ENCODE measurements at places on chromosomes 1 and 21.

DNA sequence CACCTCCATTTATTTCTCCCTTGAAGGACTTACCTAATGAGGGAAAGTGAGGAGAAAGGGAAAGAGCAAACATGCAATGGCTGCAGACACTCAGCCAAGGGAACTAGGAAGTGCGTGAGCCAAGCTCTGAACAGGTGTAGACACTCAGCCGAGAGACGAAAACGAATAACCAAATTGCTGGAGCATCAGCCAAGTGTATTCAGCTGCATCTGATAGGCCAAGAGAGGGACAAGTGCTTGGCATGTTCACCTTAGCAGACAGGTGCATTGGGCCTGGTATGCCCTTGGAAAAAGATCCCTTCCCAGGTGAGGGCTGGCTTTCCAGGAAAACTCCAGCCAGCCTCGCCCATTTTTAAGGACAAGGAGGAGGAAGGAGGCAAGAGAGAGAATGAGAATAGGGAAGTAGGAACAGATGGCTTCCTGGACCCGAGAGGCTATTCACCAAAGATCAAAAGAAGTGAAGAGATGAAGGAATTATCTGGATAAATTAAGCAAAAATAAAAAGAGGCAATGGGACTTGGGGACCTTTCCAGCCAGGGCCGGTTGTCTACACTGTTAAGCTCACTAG, 184.7 kb downstream of the TOMM20 start:
- DNase-seq = no peak

DNA sequence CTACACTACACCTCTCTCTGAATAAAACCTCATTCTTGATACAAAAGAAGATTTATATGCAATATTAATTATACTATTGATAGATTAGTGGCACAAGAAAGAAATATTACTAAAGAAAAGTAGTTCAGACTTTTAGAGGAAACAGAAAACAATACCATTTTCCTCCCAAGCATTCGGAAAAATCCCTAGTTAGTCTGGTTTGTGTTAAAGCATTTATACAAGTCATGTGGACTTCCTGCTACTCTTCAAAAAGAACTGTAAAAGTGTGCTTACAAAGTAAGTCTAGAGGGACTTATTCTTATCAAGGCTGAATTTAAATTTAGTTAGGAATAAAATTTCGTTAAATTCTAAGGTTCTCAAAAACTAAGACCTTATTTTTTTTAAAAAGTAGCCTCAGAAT, 129.1 kb downstream of the ATP1B1 start:
- no peak for DNase-seq

- no peak for DNase-seq
These were observed 81.4 kb upstream of the CASZ1 start for GRCh38 chr1:10877894-10878293.

- DNase-seq = no peak
These were observed 168.8 kb downstream of the GABPA start for GRCh38 chr21:25903607-25904006.

DNA sequence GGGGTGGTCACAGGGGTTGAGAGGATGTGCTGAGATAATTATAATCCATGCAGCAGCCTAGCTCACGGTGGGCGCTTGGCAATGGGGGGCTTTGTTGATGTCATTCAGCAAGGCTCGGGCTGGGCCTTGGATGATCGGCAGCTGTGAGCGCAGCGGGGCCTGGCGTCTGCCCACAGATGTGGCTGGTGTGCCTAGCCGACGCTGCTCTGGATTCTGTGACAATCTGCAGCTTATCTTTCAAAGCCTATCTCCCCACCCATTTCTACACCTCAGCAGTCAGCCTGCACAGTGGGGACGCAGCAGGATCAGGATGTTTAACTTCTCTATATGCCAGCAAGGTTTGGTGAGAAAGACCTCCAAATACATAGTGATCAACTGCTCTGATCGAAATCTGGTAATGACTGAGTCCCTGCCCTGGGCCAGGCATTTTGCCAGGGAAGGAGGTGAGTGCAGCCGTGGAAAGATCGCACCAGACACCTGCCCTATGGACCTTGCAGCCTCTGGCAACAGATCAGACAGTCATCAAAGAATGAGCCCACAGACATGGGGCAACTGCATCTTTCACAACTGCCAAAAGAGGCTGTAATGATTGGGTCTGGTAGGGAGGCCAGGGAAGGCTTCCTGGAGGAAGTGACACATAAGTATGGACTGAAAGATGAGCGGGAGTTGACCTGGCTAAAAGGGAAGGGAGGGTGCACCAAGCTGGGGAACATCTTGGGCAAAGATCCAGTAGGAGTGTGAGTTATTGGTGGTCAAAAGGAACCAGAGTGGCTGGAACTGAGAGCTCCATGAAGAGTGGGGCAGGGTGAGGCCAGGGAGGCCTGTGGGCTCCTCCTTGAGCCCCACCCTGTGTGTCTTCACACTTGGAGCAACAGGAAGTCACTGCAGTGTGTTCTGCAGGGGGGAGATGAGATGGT, 35.3 kb downstream of the EPHB2 start:
- DNase-seq = no peak

- no peak for DNase-seq
These were observed 897 bp downstream of the CYYR1 start for GRCh38 chr21:26572076-26572701.

DNA sequence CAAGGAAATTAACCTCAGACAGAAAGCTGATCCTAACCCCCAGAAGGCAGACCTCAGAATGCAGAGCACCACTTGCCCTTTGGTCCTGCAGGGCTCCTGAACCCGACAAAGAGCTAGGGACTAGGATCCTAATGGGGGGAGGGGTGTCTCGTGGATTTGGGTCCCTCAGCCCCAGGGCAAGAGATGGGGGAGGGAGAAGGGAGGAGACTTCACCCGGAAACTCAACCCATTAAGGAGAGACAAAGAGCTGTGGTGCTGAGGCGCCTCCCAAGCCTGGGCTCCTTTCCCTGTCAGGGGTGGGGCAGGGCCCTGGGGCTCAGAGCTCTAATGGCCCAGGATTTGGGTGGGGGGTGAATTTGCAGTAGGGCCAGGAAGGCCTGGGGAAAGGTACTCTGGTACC, 2.9 kb downstream of the NECTIN4 start:
- DNase-seq = no peak

DNA sequence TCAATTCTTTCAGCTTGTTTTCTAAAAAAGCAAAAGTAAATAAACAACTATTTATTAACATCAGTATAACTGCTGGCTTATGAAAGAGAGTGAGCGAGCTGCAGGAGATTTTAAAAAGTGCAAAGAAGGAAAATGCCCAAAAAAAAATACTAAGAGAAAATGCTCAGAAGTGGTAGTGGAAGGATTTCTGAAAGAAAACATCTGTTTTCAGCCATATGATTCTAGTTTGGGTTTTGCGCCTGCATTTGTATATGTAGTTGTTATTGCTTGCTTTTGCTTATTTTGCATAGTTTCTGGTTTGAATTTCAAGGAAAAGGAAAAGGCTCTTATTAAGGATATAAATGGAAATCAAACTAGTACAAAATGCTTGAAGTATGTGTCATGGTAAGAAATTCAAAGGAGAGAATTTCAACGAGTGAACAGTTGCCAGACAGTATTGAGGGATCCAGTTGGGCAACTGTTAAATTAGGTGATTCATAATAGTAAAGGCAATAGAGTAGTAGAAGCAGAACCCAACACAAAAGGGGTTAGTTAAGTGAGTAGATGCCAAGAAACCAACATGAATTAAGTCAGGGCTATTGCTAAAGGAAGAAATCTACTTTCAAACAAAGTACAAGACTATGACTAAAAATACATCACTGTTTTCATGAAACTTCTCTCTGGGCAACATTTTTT, 1.2 kb downstream of the GBP5 start:
- DNase-seq = no peak

DNA sequence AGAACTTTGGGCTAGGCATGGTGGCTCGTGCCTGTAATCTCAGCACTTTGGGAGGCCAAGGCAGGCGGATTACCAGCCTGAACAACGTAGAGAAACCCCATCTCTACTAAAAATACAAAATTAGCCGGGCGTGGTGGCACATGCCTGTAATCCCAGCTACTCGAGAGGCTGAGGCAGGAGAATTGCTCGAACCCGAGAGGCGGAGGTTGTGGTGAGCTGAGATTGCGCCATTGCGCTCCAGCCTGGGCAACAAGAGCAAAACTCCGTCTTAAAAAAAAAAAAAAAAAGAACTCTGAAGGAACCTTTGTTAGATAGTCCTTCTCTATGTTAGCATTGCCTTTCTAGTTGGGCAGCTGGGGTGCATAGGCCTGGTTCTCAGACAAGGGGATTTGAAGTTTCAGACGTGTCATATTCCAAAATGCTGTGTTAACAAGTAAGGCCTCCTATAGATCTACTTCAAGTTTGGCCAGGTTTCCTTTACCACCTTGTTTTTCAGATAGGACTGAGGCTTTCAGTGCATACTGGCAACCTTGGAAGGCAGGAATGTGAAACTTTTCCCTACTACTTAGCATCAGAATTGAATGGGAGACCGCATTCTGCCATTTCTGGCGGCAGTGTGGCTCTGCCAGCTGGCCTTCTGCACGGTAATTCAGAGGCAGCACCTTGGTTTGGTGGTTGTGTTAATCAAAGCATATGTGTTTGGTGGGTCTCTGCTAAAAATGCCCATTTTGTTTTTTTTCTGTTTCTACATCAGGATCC, 6.1 kb downstream of the UQCRH start:
- no peak for DNase-seq

GRCh38 chr1:39102537-39103327, 76.6 kb downstream of the NDUFS5 start:
- DNase-seq = no peak

DNA sequence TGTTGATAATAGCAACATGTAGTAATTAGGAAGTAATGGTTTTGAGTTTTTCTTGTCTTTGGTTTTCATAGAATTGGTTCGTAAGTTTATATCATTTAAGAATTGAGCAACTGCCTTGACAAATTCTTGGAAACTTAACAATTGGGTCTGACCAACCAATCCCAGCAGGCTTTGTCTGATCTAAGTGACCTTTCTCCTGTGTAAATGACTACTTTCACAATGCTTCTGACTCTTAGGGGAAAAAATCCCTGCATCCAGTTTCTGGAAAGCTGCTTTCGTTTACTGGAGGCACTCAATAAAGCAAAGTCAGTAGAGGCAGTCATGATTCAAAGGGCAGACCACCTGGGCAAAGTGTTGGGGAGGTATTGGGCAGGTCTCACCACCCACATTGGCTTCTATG, 303.6 kb upstream of the FAM78B start:
- DNase-seq = no peak

- DNase-seq = no peak
These were observed 5.2 kb downstream of the COQ8A start for GRCh38 chr1:226945106-226945857.

DNA sequence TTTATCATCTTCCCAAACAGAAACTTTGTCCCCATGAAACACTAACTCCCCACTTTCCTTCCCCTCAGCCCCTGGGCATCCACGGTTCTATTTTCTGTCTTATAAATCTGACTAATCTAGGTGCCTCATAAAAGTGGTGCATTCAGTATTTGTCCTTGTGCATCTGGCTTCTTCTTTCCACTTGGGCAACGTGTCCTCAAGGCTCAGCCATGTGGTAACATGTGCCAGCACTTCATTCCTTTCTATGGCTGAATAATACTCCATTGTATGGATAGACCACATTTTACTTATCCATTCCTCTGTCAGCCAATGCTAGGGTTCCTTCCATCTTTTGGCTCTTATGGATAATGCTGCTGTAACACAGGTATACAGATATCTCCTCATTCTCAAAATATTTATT, 305.0 kb upstream of the RUNX1 start:
- no peak for DNase-seq

DNA sequence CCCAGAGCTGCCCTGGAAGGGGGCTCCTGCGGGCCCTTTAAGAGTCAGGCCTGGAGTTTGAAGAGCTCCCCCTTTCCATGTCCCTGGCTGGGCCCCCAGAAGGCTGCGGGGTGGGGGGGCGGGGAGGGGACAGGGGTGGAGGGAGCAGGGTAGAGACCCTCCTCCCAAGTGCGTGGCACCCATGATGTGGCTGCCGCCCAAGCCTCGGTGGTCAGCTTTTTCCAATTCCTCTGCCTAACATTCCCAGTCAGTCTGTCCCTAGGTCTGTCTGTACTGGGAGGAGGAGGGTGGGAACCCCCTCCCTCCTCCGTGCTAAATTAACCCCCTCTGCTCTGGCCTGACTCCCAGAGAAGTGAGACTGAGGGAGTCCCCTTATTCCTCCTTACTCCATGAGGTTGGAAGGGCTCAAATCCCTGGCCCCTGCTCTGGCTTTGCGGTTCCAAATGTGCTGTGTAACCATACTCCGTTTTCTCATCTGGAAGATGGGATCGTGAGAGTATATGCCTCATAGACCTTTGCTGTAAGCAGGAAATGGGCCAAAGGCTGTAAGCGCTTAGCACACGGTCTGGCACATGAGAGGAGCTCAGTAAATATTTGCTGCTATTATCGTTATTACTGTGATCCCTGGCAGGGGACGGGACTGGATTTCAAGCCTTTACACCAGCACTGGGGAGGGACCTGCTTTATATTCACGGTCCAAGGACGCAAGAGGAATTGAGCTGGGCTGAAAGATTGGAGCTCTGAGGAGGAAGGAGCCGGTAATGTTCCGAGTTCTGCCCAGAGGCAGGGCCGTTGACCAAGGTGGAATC, 658 bp upstream of the COL16A1 start:
- no peak for DNase-seq

DNA sequence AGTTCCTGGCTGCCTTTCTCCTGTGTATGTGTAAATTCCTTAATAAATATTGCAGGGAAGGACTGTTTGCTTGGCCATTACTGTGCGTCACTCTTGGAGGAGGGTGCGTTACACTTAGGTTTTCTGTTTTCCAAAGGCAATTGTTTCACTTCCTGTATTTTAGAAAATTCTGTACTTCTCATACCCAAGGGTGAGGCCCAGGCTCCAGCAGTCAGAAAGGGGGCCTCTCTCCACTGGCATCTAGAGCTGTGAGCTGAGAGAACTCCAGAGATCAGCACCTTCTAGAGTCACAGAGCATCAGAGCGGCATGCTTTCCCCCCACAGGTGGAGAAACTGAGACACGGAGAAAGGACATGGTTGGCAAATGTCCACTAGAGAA, 27.0 kb upstream of the ZFP69B start:
- DNase-seq = no peak

DNA sequence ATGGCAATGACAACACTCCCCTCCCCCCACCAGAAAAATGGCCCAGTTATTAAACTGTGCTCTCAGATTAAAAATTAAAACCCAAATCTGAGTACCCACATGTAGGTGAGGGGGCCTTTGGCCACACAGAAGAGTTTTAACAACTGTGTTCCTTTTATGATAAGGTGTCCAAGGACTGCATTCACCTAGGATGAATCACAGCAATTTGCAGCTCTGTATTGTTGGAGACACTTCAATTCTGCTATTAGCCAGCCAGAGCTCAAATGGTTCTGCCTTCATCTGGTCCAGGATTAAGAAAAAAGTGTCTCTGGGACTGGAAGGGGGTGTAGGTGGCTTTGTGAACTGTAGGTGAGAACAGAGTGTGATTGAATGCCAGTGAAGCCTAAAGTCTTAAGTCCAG, 43.3 kb upstream of the DIRAS3 start:
- DNase-seq = no peak
